ENCODE measurements at places on chromosomes 12 and 14.

GRCh38 chr12:108126990-108127501, 2.0 kb upstream of the WSCD2 start:
- DNase-seq, result no peak

DNA sequence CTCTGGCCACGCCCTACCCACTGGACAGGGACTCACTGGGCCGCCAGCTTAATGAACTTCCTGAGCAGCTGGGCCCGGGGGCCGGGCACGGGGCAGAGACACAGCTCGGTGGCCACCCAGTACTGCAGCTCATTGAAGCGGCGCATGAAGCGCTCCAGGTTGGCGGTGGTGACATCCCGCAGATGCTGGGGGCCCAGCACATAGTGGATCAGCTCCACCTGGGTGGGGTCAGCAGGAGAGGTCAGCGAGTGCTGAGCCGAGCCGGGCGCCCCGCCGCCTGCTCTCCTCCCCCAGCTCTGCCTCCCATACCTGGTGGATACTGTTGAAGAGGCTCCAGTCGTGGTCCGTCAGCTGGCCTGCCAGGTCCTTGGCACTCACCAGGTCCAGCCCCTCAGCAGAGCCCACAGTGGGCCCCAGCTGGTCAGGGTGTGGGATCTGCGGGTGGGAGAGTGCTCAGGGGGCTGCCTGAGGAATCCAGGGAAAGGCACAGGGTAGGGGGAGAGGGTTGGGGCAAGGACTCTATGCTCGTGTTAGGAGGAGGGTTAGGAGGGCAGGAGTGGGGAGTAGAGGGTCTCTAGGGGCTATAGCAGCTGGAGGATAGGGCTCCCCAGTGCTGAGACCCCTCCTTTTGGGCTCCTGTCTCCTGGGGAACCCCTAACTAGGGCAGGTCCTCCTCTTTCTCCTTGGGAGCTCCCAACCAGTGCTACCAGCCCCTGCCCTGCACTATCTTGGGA, 15.5 kb upstream of the ENDOU start:
- no peak for DNase-seq

DNA sequence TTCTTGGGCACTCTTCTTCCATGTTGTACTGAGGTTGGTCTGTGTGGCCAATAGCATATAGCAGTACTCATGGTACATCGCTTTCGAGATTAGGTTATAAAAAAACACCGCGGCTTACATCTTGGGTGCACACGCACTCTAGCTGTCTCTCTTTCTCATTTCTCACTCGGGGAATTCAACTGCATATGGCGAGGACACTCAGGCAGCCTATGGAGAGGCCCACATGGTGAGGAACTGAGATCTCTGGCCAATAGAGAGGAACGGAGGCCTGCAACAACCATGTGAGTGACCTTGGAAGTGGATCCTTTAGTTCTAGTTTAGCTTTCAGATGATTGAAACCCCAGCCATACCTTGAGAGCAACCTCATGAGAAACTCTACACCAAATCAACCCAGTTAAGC, 45.6 kb downstream of the USP15 start:
- DNase-seq, result no peak

- DNase-seq, result no peak
Measured at GRCh38 chr12:110534811-110535210, 32.7 kb downstream of the RAD9B start.

DNA sequence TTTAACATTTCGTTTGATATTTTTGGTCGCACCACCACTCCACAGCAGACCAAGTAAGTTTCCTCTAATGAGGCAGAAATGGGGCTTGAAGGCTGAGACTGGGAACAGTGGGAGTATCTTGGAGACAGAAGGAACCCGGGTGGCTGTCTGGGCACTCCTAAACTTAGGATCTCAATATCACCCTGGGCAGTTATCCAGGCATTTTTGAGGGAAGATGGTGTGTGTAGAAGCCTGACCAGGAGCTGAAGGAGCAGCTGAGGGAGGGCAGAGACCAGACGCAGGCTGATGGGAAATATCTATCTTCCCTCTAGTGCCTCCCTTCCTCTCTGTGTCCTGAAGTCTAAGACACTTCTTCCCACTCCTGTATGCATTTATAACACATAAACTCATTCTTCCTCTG, 10.7 kb downstream of the MARS1 start:
- DNase-seq, result no peak

GRCh38 chr14:33469898-33470297, 481.0 kb downstream of the EGLN3 start:
- DNase-seq, result no peak

DNA sequence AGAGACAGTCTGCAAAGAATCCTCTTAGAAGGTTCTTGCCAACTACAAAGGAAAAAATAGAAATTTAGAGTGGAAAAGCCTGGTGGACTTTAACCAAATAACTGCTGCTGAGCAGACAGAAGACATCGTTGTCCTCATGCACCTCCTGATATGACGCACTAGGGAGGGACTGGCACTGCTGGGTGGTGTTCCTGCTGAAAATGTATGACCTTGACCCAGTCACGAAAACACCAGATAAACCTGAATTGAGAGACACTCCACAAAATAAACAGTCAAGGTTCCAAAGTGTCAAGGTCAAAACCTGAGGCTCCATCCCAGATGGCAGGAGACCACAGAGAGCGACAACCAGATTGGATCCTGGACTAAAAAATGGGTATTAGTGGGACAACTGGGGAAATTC, 61.9 kb downstream of the CHGA start:
- DNase-seq, result no peak

GRCh38 chr14:59009967-59010366, 178.5 kb upstream of the DAAM1 start:
- DNase-seq, result no peak

GRCh38 chr12:80769553-80770140, 52.9 kb downstream of the MYF5 start:
- DNase-seq, result no peak

GRCh38 chr12:21984375-21984774, 43.1 kb upstream of the ABCC9 start:
- no peak for DNase-seq

DNA sequence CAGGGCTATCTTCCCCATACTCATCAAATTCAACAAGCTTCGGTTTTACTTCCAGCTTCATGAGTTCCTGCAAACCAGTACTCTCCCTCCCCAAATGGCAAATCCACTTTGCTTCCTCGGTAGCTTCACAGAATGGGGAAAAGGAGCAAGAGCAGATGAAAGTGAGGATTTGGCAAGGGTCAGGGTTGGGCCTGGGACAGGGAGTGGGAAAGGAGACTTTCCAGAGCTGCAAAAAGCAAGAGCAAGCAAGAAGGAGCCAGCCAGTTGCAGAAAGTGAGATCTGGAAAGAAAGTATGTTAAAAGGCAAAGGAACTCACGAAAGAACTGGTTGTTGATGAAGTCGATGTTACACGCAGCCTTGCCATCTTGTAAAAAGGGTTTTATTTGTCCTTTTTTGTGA, 522.8 kb upstream of the TBX3 start:
- DNase-seq, result no peak

GRCh38 chr14:74984236-74985027, 18.3 kb upstream of the EIF2B2 start:
- DNase-seq, result no peak

DNA sequence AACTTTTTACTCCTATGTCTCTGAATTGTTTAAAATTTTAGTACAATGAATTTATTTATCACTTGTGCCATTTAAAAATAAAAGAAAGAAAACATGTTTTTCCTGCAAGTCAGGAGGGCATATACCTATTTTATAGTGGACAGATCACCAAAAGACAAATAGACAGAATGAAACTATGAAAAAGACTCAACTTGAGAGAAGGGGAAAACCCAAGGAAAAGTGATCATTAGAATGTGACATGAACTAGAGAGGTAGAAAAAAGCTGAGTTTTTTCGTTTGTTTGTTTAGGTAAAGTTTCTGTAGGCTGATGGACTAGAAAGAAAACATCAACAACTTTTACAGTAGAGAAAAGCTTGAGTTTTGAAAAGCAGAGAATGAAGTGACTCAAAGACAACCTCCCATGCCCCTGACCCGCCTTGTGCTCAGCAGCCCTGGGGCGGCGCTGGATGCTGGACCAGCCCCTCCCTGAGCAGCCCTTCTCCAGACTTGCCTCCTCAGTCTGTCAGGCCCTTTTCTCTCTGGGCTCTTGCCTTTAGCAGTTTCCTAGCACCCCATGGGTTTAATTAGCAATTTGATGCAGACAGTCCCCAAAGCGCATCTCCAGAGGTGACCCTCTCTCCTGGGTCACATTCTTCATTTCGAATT, 95.1 kb upstream of the ARID2 start:
- DNase-seq, result no peak

- no peak for DNase-seq
Measured at GRCh38 chr12:3527181-3527580, 36.2 kb downstream of the PRMT8 start.

- no peak for DNase-seq
Measured at GRCh38 chr14:70666361-70666686, 24.6 kb downstream of the TTC9 start.

DNA sequence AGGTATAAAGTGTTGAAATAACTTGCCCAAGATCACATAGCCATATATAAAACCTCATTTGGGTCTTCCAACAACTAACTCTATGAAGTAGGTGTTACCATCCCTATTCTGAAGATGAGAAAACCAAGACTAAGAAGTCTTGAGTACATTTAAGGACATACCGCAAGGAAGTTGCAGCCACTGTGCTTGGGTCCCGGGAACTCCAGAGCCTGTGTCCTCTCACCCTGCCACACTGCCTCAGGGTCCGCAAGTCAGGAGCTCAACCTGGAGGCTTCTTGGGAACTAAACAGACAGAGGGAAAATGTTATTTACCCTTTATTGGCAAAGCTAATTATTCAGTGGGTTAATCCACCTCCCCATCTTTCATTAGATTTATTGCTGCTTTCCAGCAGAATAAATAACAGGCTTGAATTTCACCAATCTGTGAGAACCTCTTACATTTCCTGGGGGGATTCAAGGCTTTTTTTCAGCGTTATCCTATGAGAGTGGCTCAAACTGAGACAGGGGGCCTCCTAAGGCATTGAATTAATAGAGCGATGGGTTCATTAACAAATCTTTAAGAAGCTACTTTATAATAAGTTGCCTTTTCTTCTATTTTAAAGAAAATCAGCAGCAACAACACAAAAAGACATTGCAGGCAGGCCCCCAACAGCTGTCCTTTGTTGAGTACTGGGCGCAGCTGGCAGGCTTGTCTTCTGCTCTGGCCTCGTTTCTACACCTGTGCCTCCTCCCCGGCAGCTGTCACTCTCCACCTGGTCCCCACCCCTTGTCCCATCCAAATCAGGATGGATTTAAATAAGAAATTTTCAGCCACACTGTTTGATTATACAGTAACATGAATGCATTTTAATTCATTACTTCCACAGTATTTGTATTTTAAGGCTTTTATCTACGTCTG, 25.3 kb downstream of the PHLDA1 start:
- no peak for DNase-seq

DNA sequence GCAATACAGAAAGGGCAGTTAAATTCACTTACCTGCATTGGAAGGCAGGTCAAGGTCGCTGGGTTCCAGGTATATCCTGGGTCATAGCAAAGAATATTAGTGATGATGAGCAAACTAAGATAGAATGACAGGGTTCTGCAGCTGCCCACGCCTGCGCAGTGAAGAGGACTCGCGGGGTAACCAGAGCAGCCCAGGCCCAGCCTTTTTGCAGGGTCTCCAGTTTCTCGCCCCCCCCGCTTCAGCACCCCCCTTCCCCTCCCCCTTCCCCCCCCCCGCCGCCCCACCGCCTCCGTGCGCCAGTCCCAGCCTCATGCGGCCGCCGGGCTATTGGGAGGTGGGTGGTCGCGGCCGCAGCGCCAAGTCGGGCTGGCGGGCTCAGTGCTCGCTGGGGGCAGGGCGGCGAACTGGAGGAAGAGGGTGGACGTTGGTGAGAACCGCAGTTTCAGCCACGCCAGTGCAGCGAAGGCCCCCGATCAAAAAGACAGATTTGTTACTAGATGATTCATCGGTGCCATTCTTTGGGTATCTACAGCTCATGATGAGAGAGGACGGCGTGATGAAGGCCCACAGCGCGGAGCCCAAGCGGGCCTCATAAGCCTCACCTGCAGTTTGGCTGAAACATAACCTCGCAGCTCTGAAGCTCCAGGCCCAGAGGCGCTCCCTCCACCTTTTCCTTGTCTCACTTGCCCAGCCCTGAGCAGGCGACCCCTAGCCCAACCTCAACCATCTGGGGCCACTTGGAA, 20.2 kb downstream of the SLC2A3 start:
- no peak for DNase-seq

DNA sequence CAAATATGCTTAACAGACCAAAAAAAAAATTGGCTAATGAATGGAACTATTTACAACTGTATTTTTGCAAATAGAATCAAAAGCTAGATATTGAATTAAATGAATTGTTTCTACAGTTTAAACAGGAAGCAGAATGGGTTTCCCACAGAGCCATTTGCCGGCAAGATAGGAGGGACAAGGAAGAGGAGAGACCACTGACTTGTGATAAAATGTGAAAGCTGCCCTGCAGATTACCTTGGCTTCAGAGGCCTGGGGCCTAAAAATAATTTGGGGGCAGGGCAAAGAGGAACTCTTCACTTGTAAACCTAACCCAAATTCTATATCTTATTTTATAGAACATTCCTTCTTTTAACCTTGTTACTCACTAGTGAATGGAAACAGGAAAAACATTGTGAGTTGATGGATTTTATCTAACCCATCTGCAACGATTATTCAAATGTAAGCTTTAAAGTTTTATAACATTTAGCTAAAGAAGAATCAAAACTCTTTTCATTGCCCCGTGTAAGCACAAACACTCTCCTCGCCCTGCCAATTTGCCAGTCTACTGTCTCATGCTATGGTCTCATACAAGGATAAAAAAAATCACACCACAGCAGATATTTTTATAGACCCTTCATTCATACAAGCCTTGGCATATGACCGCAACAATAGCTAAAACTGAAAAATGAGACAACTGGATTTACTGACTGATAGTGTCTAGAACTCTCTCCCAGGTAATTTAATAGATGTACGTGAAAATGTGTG, 49.5 kb upstream of the MDM1 start:
- no peak for DNase-seq

GRCh38 chr12:127546721-127547505, 720.1 kb upstream of the TMEM132C start:
- DNase-seq, result no peak

- no peak for DNase-seq
Measured at GRCh38 chr14:64708148-64709004, 4.2 kb downstream of the PLEKHG3 start.

- DNase-seq, result no peak
Measured at GRCh38 chr12:116159593-116160200, 117.8 kb downstream of the MED13L start.

GRCh38 chr12:58703866-58704265, 216.4 kb downstream of the LRIG3 start:
- DNase-seq, result no peak

- DNase-seq, result no peak
Measured at GRCh38 chr12:91419809-91420208, 237.2 kb upstream of the DCN start.

DNA sequence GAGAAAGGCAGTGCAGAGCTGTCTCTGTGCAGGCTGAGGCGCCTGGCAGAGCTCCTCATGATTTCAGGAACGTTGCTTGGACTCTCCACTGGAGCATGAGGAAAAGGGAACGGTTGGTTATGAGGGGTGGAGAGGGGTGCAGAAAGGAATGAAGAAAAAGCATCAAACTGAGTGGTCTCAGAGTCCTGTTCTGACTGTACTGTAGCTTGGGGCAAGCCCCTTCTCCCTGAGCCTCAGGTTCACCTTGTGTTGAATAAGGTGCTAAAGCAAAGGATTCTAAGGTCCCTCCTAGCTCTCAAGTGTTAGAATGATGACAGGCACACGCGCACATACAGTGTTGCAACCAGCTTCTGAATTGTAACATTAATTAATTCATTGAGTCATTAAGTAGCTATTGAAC, 125.2 kb upstream of the PARP11 start:
- DNase-seq, result no peak

Data from HAP-1 (cell line).